Stimulated activated naive CD8-positive, alpha-beta T cell treated with anti-CD3 and anti-CD28 coated beads, Interleukin-15, Interleukin-2, amounts not matched to agents 100 U/mL and 50 U/mL, for 24 hours (primary cell): ENCODE measurements at places on chromosomes 5 and 9.
A peak's percentile ranks its signal among the peaks of the same experiment; 100 is the strongest.

- no peak for DNase-seq
Observed at GRCh38 chr5:52328220-52328806, 459.4 kb upstream of the ITGA1 start.

GRCh38 chr5:56934325-56934724 is 17.6 kb downstream of the MIER3 start:
- no peak for DNase-seq

DNA sequence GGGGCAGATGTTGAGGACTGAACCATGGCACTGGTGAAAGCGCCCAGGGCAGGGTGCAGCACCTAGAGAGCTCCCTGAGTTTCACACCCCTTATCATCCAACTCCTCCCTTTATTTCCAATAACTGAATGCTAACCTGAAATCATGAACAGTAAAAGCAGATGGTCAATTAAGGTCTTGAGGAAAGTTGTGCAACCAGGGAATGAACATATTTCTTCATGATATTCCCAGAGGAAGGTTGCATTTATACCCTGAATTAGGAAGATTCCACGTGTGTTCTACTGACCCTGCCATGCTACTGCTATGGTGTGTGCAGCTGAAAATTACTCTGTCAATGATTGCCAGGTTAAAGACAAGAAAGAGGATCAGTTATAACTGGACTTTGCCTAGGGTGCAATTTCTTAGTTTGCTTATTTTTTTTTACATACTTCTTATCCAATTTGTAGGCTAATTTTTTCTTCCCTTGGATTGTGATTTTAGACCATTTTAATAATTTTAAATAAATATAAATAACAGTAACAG is 319.8 kb downstream of the SEMA5A start:
- DNase-seq = no peak

- DNase-seq = no peak
Observed at GRCh38 chr9:98929895-98930341, 13.8 kb upstream of the COL15A1 start.

DNA sequence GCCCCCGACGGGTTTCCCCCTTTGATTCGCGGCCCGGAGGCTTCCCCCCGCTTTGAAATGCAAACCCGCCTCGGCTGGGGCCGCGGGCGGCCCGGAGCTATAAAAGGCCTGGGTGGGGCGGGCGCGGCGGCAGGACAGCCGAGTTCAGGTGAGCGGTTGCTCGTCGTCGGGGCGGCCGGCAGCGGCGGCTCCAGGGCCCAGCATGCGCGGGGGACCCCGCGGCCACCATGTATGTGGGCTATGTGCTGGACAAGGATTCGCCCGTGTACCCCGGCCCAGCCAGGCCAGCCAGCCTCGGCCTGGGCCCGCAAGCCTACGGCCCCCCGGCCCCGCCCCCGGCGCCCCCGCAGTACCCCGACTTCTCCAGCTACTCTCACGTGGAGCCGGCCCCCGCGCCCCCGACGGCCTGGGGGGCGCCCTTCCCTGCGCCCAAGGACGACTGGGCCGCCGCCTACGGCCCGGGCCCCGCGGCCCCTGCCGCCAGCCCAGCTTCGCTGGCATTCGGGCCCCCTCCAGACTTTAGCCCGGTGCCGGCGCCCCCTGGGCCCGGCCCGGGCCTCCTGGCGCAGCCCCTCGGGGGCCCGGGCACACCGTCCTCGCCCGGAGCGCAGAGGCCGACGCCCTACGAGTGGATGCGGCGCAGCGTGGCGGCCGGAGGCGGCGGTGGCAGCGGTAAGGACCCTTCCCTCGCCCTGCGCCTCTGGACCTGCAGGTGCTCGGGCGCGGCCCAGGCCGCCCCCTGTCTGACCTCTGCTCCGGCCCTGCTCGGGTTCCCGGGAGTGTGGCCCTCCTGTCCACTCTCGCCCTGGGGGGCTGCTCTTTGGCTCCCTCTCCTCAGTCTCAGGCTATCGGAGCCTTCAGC is at the start of gene CDX1:
TSS of gene CDX1 (plus strand) at position 129 of the 862 bp plus-strand sequence. CDS start at position 228, 99 bp downstream.
- DNase-seq = no peak

GRCh38 chr9:94018628-94019027 is 63.5 kb upstream of the BARX1 start:
- DNase-seq = no peak

GRCh38 chr5:139823757-139824355 is 28.2 kb downstream of the PSD2 start:
- no peak for DNase-seq

DNA sequence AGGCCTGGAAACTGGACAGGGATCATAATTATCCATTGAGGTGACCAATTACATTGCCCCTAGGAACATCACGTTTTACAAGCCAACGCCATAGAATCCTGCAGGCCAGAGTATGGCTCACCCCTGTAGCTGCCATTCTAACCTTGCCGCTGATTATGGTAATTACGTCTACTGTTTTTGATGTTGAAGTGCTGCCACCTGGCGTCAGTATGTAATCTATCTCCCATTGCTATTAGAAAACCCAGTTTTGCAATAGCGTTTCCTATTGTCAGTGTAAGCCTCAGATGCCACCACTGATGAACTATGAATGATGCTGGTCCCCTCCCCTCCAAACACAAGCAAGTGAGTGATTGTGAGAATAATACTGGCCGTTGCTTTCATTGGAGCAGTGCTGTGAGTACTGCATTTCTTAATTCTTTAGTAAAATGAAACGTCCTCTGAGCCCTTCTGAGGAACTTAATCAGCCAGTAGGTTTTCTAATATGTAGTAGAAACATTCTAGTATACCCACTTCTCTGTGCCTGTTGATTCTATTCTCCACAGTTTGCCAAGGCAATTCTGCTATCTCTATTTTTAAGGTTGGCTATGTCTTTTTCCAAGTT is 100.5 kb upstream of the NMUR2 start:
- peak; percentile 51 for DNase-seq

- no peak for DNase-seq
Observed at GRCh38 chr9:112029921-112030444, 133.4 kb downstream of the UGCG start.

GRCh38 chr5:67575087-67575486 is 378.5 kb upstream of the CD180 start:
- DNase-seq = no peak

GRCh38 chr5:2153802-2154201 is 271.1 kb upstream of the IRX4 start:
- DNase-seq = no peak

DNA sequence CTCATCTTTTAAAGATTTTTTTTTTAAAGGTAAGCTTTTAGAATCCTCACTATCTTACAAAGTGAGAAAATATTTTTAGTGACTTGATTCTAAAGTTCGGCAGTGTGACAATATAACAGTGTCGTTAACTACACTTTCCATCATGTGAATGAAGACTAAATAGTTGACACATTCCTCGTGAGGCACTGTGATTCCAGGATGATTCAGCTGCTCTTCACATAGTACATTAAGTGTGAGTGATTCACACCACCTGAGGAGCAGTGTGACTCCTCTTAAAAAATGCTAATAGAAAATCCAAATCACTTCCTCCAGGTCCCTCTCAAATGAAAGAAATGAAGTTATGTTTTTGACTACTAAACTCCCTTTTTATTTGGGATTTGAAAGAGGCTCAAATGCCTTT is 589.5 kb downstream of the GABRG2 start:
- DNase-seq = no peak

DNA sequence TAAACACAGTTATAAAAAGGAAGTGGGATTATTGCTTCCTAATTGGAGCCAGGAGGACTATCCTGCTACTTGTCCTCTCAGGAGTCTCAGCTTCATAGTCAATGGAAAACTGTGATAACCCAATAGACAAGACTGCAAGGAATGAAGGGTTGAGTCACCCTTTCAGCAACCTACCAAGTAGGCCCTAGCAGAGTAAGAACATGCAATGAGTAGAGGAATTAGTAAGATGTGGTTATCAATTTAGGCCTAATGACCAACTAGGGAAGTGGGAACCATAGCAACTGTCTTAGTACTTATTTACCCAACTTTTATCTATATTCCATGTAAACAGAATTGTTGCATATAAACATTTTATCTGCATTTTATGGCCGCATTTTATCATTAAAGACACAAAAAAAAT is 310.1 kb downstream of the RFX3 start:
- DNase-seq = no peak

- DNase-seq = no peak
Observed at GRCh38 chr9:16668734-16669295, 201.7 kb downstream of the BNC2 start.

GRCh38 chr5:115349001-115349817 is 52.8 kb upstream of the CCDC112 start:
- no peak for DNase-seq

DNA sequence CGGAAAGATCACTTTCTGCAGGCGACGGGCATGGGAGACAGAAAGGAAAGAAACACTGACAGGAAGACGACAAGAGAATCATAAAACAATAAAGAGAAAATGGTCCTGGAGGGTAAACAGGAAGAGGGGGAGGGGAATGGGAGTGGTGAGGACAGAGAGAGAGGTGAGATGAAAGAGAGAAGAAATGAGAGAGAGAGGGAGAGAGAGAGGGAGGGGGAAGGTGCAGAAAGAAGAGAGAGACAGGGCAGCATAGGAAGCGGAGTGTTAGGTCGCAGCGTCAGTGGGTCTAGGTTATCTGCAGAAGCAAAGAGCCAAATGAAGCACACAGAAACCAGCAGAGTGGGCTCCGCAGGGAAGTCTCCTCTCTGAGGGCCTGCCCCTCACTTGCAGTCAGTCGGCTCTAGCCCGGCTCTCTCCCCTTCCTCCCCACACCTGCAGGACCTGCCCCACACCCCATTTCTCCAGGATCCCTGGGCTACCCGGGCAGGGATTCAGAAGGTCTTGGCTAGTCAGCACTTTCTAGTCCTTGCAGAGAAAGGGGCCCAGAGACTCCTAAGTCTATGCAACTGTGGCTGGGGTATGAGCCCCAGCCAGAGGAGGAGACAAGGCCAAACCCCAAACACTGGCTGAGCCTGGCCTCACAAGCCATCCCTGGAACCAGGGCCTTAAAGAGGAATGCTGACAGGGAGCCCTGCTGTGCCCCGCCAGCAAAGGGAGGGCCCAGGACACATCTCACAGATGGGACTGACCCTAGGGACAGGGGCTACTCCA is 29.7 kb upstream of the MEIKIN start:
- peak; percentile 9 for DNase-seq

DNA sequence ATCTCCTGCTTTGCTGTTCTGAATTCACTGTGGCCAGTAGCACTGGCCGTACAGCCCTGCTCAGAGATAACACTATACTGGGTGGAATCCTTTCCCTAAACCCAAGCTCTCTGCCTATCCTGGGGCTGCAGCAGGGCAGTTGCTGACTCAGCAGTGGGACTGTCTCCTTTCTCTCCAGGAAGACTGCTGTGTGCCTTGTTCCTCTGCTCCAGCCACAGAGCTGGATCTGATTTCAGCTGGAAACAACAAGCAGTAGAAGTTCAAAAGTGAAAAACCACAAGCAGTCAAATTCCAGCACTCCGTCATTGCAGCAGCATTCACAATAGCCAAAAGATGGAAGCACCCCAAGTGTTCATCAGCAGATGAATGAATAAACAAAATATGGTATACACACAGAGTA is 105.0 kb downstream of the FBXL7 start:
- DNase-seq = no peak

GRCh38 chr5:10595293-10595671 is 31.4 kb downstream of the ANKRD33B start:
- no peak for DNase-seq

GRCh38 chr9:135809166-135809565 is 98.2 kb downstream of the CAMSAP1 start:
- DNase-seq = no peak

GRCh38 chr5:78647838-78648358 is 674 bp downstream of the LHFPL2 start:
- peak; percentile 14 for DNase-seq

DNA sequence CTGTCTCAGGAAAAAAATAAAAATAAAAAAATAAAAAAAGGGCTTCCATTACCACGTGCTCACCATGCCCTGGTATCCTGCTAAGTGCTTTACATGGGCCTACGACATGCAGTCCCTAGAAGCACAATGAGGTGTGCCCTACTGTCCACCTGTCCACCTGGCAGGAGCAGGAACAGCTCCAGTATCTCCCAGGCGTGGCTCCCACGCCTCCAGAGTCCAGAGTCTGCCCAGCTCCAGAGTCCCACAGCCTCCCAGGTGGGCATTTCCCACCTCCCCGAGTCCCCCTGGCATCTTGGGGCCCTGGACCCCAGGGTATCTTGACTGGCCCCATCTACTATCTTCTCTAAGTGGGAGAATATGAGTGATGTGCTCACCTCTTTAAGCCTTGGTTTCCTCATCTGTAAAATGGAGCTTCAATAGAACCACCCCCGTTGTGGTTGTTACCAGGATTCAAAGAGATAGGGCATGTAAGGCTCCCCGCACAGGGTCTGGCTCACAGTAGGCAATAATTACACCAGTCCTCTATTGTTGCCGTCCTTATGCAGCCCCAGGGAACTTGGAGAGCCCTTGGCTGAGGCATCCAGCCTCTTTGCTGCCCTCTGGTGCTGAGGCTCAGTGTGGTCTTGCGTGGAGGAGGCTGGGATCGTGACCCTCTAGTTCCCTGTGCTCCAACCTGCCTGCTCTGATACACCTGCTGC is 8.9 kb downstream of the CXCL14 start:
- no peak for DNase-seq

DNA sequence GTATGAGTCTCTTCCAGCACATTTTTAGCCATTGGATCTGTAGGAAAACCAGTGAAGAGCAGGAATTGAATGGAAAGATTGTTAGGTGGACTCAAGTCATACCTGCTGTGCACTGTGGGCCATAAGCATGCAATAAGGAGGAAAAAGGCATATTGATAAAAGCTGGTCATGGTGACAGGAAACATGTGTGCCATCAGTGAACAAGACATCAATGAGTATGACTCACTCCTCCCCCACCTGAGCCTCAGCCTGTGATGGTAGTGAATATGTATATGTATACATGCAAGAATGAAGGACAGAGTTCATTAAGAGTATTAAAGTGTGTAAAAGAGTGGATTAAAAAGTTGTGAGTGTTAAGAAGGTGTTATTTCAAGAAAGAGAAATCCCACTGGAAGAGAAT is 164.5 kb downstream of the TMEM38B start:
- DNase-seq = no peak

DNA sequence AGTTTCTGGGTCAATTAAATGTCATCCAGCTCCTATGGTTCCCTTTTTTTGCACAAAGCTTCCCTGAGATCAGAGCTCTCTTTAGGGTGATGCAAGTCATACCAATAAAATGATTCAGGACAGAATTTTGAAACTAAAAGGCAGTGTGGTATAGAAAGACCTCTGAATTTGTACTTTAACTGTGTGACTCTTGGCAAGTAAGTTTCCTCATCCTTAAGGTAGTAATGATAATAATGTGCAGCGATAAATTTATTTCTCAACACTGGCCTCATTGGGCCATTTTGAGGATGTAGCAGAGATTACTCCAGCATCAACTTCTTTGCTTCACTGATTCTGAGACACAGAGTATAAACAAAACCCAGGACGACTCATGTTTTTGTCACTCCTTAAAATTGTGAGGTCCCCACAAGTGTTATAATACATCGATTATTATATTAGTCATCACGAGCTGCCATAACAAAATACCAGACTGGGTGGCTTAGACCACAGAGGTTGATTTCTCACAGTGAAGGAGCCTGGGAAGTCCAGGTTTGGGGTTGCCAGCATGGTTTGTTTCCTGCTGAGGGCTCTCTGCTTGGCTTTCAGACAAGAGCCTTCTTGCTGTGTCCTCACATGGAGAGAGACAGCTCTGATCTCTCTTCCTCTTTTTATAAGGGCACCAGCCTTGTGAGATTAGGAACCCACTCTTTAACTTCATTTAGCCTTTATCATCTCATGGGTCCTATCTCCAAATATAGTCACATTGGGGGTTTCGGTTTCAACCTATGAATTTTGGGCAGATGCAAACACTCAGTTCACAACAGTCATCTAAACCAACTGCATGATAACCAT is 293.0 kb downstream of the ZNF608 start:
- DNase-seq = peak; percentile 5

GRCh38 chr5:142357469-142358090 is 32.8 kb upstream of the SPRY4 start:
- peak; percentile 14 for DNase-seq
